ENCODE measurements at places on chromosomes 7 and 10.

DNA sequence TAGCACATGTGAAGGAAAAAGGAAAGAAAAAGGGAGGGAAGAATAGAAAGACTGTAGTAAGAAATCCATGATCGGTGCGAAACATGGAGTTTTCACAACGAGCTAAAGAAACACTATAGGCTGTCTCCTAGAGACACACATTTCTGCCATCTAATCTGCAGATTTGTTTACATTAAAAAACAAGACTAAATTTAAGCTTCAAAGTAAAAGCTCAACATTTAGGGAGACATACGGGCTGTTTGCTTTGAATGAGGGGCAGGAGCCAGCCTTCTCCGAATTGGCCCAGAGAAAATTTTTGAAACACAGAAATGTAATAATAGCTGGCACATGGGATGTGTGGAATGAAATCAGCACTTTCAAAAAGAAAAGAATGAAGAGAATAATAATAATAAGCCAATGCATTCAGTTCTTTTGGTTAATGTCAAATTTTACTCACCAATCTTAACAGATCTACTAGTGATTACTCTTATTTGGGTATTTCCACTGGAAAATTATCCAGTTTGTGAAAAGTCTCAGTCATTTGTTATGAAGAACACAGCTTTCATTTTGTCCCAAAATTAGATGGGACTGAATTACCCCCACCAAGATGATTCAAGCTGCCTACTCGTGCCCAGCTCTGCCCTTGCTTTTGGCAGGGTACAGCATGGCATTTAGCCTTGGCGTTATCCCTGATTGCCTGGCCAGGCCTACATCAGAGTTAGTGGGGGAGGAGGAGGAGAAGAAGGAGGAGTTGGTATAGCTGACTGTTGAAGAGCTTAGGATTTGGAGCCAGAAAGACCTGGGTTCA, 47.1 kb downstream of the MTURN start:
- DNase-seq = no peak

GRCh38 chr10:21170216-21170615, 273.1 kb upstream of the NEBL start:
- DNase-seq = no peak

GRCh38 chr7:87144173-87144657, 8.0 kb upstream of the DMTF1 start:
- no peak for DNase-seq

DNA sequence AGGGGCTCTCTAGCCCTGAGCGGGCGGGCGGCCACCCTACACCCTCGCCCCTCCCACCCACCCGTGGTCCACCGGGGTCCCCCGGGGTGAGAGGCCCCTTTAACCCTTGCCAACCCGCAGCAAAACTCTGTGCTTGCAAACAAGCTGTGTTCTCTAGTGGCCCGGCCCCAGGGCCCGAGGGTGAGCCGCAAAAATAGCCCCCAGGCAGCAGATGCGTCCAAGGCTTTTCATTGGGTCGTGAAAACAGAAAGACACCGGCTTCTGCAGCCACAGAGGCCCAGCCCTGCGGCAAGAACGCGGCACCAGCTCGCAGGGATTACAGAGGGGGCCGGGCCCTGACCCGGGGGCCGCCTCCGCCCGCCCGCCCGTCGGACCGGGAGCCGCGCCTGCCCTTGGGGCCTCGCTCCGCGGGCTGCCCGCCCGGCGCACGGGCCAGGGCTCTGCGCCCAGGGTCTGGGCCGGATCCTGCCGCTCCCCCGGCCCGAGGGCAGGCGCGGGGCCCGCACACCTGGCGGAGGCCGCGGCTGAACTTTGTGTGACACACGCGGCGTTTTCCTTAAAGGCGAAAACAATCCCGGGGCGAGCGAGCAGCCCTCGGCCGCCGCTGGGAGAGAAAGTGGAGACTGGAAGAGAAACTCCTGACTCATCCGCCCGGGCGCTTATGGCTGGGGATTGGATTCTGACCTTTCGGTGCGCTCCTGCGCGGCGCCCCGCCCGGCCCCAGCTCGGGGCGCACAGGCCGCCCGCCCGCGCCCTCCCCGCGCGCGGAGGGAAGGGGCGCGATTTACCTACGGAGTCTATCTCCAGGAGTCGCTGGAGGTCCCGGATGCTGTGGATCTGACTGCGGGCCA, 2.8 kb downstream of the PDGFA start:
- no peak for DNase-seq

DNA sequence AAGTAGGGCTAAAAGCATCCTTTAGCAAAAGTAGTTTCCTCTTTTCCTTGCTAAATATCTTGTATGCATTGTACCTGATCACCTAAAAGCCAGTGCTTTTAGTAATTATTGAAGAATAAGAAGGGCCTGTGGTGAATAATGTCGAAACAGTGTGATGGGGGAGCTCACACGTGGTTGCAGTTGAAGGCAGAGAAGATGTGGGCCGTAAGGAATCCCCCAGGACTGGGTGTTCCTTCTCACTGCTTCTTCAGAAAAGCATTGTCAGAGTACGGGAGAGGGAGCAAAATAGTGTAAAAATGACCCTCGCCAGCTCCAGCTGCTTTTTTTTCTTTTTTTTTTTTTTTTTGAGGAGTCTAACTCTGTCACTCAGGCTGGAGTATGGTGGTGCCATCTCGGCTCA, 201.1 kb downstream of the NSUN6 start:
- no peak for DNase-seq

DNA sequence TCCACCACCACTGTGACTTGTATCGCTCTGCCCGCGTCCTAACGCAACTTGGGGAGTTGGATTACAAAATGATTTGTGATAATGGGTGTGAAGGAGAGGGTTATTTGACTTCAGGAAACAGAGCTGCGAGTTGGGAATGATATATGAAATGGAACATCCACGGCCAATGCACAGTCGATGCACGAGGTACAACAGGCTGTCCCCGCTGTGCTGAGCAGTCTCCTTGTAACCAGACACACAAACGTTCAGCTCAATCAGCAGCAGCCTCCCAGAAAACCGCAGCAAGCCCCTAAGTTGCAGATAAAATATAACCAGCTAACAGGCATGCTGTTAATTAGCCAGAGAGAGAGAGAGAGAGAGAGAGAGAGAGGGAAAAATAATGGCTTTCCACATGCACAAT, 332.7 kb upstream of the MGMT start:
- no peak for DNase-seq

DNA sequence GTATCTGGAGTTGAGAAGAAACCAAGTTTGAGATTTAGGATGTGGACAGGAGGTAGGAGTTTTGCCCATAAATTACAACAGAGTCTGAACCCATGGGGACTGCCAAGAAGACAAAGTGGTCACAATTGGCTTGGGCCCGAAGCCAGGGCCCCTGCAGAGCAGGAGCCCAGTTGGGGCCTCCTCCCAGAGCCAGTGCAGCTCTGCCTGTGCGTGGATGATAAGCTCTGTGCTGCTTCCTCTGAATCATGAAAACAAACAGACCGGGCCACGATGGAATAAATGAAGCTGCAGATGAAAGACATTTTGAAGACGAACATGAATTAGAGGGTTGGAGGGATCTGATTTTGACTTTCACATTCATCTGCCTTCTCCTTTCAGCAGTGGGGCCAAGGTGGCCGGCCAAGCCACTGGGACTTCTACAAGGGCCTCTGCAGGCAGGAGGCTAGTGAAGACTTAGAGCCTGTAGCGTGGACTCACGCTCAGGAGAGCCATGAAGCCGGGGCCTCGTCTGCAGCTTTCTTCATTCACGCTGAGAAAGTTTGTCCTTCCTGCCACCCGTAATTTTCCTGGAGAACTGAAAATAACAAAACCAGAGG, 156.8 kb upstream of the LYZL1 start:
- no peak for DNase-seq

GRCh38 chr7:79096361-79096805, 357.1 kb downstream of the MAGI2 start:
- no peak for DNase-seq

GRCh38 chr10:86391986-86392722, 25.6 kb upstream of the GRID1 start:
- no peak for DNase-seq

DNA sequence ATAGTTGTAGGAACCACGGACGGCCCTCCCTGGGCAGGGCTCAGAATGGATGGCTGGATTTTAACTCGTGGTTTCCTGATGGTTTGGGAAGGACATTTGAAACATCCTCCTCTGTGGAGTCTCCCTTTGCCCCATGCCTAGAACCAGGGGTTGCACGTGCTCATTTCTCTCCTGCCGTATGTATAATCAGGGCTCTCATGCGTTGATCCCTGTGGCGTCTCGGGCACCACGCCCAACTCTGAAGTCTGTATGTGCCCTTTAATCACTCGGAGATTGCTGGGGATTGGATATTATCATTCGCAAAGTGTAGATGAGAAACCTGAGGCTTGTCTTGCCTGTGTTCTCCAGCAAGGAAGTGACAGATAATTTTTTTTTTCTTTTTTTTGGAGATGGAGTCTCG, 257.1 kb downstream of the CAMK1D start:
- DNase-seq = peak; percentile 74

DNA sequence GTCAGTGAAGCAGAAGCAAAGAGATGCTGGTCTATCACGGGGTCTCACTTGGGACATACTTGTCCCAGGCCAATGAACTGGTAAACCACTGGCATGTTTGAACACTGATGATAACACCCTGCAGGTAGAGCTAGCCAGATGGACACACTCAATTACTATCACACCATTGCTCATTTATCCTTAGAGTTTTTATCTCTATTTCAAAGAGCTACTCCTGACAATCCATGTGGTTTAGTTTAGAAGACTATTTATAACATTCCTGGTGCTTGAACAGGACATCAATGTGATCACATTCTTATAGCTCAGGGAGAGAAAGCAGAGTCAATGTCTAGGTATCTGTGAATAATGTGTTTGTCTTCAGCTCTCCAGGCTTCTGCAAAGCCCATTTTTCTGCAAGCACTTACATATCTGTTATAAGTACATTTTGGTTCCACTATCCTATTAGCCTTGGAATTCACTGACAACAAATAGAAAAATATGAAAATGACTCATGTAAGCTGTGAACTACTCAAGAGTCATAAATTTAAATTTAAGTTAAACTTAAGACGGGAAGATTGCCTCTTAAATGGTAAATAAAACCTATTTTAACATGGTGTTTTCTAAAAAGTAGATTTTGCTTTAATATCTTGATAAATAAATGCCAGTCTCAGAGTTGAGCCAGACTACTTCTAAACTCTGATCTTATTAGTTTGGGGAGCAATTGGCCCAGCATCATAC, 106.7 kb upstream of the MBL2 start:
- no peak for DNase-seq

- no peak for DNase-seq
Observed at GRCh38 chr10:89079961-89080360, 89.4 kb downstream of the FAS start.

DNA sequence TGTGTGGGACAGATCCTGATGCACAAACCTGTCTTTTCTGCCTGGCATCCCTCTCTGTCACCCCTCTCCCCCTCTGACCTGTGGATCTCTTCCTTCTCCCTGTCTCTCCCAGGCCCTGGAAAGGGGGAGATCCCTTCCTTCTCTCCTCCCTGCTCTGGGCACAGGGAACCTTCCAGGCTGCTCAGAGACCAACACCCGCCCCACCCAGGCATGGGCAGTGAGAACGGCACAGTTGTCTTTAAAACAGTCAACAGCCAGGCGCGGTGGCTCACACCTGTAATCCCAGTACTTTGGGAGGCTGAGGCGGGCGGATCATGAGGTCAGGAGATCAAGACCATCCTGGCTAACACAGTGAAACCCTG, 34.7 kb downstream of the KCNH2 start:
- no peak for DNase-seq

- DNase-seq = no peak
Observed at GRCh38 chr7:63042730-63043511, 955.7 kb upstream of the ZNF722 start.

DNA sequence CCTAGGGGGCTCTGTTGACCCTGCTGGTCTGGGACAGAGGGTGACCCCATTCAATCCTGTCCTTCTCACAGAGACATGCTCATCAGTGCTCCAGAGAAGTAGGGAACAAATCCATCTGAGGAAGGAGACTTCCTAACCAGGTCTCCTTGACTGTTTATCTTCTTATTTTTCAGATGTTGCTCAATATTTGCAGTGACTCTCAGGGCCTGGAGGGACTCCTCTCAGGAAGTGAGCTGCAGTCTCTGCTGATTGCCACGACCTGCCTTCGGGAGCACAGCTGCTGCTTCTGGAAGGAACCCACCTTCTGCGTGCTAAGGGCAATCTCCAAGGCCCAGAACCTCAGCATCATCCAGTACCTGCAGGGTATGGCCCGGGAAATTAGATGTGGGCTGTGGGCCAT, 41.0 kb downstream of the WDFY4 start:
- DNase-seq = no peak

DNA sequence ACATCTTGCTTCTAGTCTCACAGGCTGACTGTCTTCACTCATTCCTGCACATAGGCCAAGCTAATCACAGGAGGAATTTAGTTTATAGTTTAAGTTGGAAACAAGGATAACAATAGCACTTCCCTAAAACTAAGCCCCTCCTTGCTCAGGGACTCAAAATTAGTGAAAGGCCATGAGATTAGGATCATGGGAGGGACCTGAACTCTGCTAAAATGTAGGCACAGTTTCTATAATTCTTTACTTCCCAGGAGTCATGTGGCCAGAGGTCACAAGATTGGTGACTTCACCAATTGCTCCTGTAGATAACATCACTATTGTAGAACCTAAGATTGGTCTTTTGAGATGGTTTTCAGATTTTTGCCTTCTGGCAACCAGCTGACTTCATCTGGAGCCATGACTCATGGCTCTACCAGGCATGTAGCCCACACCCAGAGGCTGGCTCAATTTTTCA, 14.8 kb upstream of the UPP1 start:
- no peak for DNase-seq

DNA sequence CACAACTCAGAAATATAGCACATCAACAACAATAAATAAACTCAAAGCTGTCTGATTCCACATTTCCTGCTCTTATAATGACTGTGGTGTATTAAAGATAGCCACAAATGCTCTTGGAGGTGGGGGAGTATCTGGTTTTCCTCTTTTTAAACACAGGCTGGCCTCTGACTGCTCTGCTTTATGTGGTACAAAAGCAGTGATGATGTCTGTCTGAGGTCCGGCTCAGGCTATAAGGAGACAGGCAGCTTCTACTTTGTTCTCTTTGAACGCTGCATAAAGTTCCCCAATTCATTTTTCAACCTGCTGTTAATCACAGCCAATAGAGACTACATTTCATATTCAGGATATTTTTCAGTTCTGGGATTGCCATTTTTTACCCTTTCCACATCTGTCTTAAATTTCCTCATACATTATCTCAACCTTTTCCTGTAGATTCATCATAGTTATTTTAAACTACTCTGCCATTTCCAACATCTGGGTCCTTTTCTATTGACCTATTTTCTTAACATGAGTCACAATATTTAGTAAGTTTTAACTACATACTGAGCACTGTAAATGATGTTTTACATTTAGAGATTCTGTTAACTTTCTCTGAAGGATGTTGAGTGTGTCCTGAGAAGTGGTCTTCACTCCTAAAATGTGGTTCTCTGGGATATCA, 64.9 kb downstream of the CRPPA start:
- DNase-seq = no peak

DNA sequence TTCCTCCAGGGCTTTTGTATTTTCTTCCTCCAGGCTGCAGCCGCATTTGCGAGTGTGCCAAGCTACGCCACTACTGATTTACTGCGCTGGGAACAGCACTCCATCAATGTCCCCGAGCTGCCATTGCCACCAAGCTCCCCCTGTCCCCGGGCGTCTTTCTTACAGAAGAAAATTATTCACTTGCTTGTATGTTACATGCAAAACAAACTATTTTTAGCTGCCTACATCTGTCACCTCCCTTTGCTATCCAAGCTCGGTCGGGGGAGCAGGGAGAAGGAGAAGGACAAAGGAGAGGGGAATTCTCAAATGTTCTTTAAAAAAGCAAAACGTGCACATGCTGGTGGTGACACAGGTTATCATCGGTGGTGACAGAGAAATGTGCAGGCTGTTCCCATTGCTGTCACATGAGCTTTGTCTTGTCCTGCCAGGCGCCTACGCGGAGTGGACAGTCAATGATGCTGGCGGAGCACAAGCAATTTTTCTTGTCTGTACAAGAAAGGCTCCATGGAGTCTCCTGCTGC, 93.1 kb downstream of the ADARB2 start:
- no peak for DNase-seq
